ENCODE measurements at places on chromosomes 7 and 10.

DNA sequence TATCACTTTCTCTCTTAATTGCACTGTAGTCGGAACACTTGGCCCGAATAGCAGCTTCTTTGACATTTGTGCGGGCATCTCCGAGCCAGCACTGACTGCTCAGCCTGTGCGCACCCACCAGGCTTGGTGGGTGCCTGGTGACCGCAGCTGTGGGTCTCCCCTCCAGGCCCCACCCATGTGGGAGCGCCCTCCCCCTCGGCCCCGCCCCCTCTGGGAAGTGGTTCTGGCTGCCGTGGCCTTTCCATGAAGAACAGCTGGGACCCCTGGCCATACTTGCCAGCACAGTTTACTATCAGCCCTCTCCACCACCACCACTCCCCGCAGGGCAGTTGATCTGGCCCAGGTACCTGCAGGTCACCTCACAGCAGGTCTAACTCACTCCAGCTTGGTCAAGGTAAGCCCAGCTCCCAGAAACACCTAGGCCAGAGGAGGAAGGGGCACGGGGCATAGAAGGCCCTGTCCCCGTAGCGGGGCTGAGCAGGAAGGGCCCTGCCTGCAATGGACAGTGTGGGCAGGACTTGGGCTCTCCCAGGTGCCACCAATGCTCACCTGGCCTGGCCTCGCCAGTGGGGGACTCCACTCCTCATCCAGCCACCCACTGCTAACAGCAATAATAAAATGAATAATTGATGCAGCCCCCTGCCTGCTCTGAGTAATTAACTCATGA is 5.8 kb downstream of the RASGEF1A start:
- DNase-seq: no peak

GRCh38 chr10:16681521-16681920 is 135.7 kb downstream of the RSU1 start:
- DNase-seq: no peak

- no peak for DNase-seq
Measured at GRCh38 chr7:157668221-157668883, 331.5 kb downstream of the DNAJB6 start.

- no peak for DNase-seq
Measured at GRCh38 chr7:34750209-34750608, 92.2 kb downstream of the NPSR1 start.

DNA sequence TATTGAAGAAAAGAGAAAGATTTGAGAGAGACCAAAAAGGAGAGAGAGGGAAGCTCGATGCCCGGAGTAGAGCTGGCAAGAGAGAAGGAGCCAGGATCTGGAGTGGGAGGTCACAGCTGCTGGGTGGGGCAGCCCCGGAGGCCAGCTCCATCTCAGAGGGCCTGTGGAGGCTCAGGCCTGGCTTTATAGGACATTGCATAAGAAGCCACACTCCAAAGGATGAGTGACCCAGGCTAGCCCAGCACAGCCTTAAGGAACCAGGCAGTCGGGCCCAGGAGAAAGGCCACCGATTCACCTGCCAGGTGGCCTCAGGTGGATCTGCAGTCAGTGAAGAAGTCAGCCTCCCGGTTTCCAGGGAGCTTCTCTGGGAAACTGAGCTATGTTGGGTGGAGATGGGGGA is 676 bp downstream of the PLAC9 start:
- no peak for DNase-seq

- no peak for DNase-seq
Measured at GRCh38 chr7:81499262-81500116, 270.4 kb downstream of the HGF start.

DNA sequence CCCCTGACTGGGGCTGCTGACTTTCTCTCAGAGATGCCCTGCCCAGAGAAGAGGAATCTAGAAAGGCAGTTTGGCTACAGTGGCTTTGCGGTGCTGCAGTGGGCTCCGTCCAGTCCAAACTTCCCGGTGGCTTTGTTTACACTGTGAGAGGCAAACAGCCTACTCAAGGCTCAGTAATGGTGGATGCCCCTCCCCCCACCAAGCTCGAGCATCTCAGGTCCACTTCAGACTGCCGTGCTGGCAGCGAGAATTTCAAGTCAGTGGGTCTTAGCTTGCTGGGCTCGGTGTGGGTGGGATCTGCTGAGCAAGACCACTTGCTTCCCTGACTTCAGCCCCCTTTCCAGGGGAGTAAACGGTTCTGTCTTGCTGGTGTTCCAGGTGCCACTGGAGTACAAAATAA is 734.5 kb upstream of the LRRN3 start:
- no peak for DNase-seq

DNA sequence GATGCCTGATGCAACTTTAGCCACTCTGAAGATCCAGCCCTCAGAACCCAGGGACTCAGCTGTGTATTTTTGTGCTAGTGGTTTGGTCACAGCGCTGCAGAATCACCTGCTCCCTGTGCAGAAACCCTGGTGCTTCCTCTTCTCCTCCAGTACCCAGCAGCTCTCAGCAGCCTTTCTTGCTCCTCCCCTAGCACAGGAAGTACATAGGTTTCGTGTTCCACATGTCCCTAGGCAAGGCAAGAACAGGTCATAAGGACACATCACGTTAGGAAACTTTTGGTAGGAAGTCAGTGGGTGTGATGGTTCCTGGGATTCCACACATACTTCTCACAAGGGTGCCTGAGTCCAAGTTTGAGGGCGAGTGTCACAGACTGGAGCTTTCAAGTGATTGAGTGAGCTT is 167.9 kb upstream of the PRSS1 start:
- DNase-seq: peak; percentile 35

DNA sequence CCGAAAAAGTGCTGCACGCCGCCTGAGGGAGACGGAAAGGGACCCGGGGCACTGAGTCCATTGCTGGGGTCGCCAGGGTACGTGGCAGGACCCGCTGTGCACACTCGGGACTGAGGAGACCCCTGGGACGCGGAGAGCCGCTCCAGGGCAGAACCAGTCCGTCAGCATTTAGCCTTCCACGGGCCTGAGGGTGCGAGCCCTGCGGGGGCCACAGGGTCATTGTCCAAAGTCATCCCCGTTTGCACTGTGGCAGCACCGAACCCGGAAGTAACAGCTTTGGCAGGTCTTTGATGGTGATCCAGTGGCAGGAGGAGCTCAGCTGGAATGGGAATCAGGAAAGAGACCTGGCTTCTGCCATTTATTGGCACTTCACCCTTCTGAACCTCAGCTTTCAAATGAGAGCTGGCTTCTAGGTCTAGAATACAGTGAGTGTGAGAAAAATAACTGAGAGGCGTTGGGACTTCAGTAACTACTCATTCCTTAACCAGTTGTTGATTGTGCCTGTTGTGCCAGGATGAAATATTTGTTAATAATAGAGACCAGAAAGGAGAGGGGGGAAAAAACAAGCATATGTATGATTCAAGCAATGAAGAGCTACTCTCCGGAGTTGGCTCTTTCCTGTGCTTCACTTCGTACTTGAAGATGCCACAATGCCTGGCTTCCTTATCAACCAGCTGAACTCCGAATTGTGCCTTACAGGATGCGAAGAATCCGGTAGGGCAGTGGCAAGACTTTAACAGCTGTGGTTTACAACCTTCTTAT is 811 bp upstream of the ARHGAP12 start:
- DNase-seq: peak; percentile 60

- DNase-seq: no peak
Measured at GRCh38 chr10:65394502-65395297, 1531.1 kb upstream of the LRRTM3 start.

DNA sequence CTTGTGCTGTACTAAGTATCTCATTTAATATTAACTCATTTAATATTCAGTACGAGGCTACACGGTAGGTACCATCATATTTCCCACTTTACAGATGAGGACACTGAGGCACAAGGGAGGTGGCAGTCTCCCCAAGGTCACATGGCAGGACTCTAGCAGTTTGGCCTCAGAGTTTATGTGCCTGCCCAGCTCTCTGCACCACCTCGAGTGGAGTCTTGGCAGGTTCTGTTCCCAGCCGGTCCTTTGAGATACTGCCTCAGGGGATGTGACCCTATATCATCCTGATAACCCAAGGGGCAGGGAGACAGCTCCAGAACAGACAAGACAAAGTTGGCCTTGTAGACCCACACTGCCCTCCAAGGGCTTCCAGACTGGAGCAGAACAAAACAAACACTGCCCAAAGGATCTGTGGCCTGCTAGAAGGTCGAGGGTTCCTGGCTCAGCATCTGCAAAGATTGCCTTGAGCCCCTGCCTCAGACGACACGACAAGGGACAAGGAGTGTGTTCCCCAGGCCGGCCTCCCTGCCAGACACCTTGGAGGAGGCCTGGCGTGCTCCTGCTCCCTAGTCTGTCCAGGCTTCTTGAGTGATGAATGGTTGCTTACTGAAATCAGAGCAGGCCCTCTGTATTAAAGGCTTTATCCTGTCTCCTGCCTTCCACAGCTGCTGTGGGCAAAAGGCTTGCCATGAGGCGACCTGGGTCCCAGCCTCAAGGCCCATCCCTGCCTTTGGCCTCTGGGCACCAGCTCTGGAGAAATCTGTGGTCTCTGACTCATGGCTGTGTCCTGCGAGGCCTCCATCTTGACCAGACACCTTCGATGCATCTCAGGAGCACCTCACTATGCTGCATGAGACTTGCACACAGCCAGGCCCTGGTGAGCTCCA is 3.9 kb upstream of the PWWP2B start:
- no peak for DNase-seq

GRCh38 chr7:94087664-94088352 is 83.7 kb upstream of the BET1 start:
- no peak for DNase-seq

GRCh38 chr10:74381291-74381853 is 230.4 kb downstream of the ADK start:
- no peak for DNase-seq

GRCh38 chr7:94420328-94420727 is 25.6 kb downstream of the COL1A2 start:
- DNase-seq: no peak

DNA sequence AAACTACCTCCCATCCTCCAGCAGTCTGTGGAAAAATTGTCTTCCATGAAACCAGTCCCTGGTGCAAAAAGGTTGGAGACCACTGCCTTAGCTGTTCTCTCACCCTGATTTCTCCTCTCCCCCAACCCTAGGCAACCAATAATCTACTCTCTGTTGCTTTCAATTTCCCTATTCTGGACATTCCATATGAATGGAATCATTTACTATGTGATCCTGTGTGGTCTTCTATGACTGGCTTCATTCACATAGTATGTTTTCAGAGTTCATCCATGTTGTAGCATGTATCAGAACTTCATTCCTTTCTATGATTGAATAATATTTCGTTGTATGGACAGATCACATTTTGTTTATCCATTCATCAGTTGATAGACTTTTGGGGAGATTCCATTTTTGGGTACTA is 38.3 kb upstream of the DLG5 start:
- DNase-seq: no peak

- no peak for DNase-seq
Measured at GRCh38 chr7:26375726-26376174, 84.1 kb downstream of the SNX10 start.

- DNase-seq: no peak
Measured at GRCh38 chr10:6101181-6101580, 12.3 kb downstream of the RBM17 start.

DNA sequence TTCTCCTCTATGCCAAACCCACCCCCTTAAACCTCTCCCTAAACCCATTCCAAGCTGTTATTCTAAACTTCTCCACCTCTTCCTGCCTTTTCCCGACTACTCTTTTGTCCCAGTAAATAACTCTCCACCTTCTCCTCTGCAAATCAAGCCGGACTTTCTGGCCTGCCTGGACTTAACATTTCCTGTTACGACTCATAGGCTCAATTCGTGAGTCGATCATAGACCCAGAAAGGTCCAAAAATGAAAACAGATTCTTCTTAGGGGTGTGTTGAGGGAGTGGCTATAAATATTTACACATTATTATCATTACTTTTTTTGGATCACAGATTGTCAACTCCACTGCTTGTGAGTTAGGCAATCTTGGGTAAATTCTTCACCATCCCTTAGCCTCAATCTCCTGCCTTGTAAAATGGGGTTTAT is 59.0 kb upstream of the HABP2 start:
- DNase-seq: no peak

DNA sequence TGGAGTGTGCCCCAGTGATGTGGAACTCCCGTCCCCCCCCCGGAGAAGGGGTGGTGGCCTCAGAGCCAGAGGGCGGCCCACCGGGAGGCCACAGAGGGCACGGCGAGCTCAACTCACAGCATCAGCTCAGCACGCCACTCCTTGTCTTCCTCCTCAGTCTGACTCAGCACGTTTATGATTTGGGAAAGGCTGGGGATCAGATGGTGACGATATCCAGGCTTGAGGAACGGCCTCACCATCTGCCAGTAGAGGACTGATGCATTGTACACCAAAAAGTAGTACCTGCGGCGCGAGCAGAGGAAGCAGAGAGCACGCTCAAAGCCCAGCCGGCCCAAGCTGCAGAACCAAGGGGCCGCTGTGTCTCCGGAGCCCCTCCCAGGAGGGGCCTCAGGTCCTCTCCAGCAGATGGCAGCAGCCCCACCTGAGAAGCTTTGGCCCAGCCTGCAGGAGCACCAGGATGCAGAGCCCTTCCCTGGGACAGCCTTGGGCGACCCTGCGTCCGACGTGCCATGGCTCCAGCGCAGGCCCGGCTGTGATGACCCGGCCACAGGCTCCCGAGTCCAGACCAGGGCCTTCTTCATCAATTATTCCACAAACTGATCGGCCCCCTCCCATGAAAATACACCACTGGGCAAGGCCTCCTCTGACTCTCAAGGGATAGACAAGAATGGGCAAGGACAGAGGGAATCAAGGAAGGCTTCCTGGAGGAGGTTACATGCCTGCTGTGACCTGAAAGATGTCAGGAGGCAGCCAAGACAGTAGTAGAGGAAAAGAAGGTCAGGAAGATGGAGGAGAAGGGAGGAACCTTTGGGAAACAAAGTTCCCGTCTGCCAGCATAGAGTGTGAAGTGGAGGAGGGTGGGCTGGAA is 3.7 kb downstream of the CFAP46 start:
- DNase-seq: no peak

- no peak for DNase-seq
Measured at GRCh38 chr7:157265051-157265450, 71.8 kb upstream of the DNAJB6 start.

GRCh38 chr10:14909101-14909500 is 30.4 kb downstream of the SUV39H2 start:
- DNase-seq: no peak

DNA sequence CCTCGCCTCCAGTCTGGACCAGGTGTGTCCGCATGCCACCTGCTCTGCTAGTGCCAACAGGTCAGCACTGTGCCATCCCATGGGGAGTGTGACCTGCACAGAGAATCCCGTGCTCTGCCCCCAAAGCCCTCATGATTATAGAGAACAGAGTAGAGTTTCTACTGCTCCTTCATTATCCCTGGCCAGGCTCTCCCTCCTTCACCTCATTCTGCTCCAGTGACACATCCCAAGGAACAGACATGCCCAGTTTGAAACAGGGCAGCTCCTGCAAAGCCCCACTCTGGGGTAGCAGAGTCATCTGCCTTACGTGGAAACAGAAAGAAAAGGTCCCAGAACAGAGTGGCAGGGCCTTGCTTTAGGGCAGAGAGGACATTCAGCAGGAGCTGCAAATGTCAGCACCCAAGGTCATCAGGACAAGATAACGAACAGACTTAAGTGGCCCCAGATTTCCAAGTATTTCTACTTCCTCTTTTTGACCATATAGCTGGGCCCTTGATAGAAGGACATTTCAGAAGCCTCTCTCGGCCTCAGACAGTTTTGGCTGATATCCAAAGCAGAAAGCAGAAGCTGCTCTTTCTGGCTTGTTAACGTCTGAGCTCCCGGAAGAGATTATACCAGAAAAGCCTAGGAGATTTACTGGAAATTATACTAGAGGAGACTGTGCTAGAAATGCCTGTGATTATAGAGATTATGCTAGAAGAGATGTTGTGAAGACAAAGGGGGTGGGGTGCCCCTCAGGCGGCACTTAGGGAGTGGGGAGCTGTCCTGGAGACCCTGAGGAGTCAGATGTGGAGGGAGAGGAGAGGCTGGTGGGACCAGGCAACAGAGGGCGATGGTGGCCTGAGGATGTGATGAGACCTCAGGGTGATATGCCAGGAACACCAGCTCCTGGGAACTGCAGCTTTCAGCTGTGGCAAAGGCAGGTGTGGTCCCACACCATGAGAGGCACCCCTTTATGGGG is 12.6 kb downstream of the TMEM176B start:
- no peak for DNase-seq

Measured in activated T-cell treated with anti-CD3 and anti-CD28 coated beads, Interleukin-2, amount 50 U/mL, for 24 hours (primary cell).